ENCODE measurements at places on chromosomes 5 and 9.

GRCh38 chr9:129962889-129963703 lies 79.9 kb downstream of the FNBP1 start:
- peak; percentile 72 for DNase-seq

DNA sequence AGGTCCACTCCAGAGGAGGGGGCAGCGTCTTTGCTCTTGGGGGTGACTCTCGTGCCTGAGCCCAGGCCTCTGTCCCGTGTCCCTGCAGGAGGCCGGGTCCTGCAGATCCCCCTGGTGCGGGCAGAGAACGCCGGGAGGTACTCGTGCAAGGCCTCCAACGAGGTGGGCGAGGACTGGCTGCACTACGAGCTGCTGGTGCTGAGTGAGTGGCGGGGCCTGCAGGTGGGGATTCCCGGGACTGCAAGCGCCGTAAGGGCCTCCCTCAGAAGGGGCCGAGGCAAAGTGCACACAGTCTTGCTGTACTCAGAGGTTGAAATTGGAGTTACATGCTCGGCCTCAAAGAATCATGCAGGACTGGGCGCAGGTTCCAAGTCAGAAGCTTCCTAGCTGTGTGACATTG lies 62.7 kb upstream of the ASS1 start:
- no peak for DNase-seq

DNA sequence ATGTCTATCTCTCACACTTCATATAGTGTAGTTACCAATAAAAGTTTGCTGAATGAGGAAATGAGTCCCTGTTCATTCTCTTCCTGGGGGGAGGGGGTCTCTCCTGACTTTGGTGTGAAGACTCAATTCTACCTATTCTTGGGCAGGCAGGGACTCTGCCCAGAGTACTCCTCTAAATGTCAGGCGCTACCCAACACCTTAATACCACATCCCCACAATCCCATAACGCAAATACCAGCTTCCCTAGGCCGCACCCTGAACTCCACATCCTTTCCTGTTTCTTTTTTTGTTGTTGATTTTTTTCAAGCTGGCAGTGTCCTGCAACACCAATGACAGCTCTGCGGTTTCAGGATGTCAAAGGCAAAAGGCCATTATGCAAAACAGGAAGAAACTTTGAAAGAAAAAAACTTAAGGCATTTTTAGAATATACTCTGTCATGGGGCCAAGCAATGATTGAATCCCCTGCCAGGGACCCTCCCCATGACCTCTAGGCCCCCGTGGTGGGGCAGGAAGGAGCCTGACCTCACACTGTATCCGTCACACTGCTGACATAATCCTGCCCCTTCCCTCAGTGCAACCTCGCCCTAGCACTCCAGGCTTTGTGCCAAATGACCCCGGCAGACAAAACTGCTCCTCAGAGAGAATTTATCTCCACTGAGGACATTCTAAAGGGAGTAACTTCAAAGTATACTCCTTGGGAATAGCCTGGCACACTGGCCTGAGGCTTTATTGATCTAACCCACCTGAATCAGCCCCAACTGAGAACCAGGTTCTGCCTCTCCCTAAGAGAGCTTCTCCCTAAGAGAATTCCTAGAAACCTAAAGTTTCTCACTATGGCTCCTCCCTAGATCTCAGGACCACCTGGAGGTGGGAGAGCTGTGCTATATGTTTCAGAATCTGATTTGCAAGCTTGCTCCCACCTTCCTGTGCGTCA lies 8.0 kb downstream of the B4GALT1 start:
- peak; percentile 71 for DNase-seq

DNA sequence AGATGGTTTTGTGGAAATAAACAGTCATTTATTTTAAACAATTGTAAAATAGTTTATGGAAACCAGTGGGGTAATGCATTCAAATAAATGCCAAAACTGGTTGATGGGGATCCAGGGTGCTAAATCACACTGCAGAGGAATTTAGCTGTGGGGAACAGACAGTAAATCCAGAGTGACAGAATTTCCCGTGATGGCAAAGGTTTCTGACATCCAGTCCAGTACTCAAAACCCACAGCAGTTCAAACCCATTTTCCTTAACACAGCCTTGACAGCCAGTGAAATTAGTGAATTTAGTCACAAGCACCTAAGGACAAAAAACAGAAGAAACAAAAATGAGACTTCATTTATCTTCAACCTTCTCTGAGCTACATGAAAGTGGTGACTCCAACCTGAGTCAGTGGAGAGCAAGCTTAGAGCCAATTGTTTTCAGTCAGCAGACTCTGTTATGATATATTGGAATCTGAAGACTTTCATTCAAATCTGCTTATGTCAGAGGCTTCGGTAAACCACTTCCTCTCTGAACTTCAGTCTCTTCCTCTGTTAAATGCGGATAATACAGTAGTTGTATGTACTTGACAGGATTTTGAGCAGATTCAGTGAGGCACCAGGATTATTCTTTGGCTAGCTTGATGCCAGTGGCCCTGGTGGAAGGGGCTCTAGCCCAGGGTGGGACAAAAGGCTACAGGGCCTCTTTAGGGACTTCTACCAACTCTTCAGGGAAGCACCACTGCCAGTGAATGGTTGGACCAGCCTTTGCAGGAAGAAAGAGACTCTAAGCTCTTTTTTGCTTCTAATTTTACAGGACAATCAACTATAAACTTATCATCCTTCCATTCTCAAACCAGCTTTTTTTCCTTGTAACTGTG lies 185.3 kb downstream of the MAPKAP1 start:
- peak; percentile 93 for DNase-seq

- DNase-seq = no peak
Observed at GRCh38 chr5:14730881-14731280, 66.4 kb downstream of the OTULIN start.

DNA sequence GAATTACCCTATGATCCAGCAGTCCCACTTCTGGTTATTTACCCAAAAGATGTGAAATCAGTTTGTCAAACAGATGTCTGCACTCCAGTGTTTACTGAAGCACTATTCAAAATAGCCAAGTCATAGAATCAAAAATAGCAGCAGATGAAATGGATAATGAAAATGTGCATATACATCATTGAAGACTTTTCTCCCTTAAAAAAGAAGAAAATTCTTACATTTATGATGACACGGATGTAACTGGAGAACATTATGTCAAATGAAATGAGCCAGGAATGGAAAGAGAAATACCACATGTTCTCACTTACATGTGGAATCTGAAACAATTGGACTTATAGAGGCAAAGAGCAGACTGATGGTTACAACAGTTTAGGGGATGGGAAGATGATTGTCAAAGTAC lies 21.5 kb upstream of the PLEKHG4B start:
- DNase-seq = no peak

DNA sequence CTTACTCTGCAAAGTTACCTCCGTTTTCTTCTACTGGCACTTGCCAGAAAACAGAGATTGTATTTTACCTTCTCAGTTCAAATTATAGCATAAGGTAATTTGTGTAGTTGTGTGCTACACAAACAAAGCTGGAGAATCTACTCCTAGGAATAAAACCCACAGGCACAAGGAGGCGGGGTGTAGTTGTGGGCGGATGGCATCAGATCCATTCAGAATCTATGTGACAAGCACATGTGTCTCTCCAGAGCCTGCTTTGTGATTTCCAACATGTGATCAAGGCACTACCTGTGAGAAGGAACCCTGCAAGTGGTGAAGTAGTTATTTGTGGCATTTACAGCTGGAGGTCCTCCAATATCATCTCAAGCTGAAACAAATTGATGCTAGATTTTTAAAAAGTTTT lies 39.0 kb downstream of the GAS1 start:
- DNase-seq = no peak

GRCh38 chr9:34809504-34810186 lies 99.7 kb upstream of the CCL21 start:
- DNase-seq = no peak

DNA sequence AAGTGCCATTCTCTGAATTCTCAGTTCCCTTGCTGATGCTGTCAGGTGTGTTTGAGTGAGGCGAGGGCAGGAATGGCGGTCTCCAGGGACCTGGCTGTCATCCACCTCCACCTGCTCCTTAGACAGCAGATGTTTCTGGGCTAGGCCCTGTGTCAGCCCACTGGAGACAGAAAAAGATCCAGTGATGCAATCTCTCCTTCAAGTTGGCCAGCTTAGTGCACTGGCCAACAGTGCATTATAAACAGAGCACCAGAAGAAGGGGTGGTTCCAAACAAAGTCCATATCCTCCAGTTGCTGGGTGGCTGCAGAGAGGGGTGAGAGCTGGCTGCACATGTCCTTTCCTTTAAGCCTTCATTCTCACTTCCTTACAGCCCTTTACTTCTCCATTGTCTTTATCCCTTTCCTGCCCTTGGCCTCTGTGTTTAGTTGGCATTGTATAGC lies 26.5 kb downstream of the NANS start:
- no peak for DNase-seq

DNA sequence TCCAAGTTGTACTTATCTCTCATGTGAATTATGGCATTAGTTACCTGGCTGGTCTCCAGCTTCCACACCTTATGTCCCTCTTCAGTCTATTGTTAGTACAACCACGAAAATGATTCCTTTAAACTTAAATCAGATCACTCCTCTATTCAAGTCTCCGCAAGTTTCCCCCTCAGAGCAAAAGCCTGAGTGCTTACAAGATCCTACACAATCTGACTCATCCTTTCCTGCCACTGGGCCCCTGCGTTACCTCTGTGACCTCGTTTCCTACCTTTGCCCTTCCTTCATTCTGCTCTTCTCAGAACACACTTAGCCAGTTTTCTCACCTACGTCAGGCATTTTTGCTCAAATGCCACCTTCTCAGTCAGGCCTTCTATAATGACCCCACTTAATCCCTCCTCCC lies 45.1 kb upstream of the GLIS3 start:
- no peak for DNase-seq

DNA sequence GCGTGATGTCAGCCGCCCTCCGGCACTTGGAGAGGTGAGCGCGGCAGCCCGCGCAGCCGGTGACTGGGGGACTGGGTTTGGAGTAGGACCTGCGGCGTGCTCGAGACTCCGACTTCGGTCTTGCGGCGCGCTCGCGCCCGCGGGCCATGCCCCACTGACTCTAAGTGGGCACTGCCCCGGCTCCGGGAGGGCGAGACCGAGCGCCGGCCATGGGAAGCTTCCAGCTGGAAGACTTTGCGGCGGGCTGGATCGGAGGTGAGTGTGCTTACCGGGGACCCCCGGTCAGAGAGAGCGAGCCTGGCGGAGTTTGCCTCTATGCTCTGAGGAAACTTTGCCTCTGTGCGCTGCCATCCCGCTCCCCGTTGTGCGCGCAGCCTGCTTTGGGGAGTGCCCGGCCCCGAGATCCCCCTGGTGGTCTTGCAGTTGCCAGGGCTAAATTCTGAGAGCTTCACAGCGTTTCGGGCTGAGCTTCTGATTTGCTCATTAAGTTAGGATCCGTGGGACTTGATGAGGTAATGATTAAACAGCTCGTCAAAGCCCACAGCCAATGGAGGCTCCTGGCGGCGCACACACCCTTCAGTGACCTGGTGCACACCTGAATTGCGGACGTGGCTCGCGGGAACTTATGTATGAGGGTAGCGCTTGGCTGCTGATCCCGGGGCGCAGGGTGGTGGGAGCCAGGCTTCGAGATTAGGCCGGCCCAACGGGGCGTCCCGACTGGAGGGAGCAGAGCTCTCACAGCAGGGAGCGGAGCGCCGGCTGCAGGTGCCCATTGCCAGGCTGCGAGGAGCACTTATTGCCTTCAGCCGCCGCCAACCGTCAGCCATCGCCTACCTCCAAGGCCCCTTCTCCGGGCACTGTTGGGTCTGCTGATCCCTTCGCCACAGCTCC lies at the start of gene SLC25A48:
Gene SLC25A48 (plus strand): TSS at position 25 of the 891 bp plus-strand sequence. CDS start 185 bp downstream, at position 210.
- no peak for DNase-seq

- no peak for DNase-seq
Observed at GRCh38 chr5:156819967-156820581, 30.0 kb upstream of the PPP1R2B start.

DNA sequence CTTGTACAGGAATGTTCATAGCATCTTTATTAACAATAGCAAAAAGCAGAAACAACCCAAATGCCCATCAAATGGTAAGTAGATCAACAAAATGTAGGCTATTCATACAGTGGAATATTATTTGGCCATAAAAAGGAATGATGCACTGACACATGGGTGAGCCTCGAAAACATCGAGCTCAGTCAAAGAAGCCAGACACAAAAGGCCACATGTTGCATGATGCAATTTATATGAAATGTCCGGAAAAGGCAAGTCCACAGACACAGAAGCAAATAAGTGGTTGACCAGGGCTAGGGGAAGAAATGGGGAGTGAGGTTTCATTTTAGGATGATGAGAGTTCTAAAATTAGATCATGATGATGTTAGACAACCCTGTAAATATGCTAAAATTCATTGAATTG lies 16.5 kb upstream of the SLC2A8 start:
- DNase-seq = no peak

DNA sequence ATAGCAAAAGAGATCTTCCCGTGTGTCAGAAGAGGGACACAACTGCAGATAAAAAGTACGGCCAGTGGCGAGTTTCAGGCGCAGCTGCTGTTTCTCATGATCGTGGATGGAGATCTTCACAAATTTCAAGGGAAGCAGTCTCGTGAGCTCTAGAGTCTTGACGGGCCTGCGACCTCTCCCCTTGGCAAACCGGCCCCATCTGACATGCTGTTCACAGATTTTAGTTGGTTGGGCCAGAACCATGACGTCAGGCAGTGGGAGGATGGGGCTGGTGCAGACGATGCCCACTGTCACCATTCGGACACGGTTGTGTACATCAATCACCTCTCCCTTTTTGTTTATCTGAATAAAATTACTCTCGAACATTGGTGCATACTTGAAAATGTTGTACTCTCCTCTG lies 396 bp downstream of the GARIN3 start:
- DNase-seq = no peak

DNA sequence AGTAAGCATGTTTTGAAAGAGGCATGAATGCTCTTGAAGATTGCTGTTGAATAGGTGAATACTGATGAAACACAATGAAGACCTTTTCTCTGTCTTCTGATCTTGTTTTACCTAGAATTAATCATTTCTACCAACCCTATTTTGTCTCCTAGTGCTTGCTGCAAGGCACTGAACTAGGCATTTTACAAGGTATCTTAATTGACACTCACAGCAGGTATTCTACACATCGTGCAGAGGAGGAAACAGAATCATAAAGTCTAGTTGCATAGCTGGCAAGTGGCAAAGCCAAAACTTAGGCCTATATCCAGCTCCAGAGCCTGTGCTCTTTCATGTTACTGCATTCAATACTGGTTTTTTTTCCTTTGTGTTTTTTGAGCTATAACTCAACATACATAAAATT lies 50.7 kb downstream of the CTNNA1 start:
- DNase-seq = no peak

GRCh38 chr9:19934301-19934871 lies 145.5 kb upstream of the SLC24A2 start:
- DNase-seq = peak; percentile 68

GRCh38 chr9:95807326-95807947 lies 68.1 kb upstream of the ERCC6L2 start:
- peak; percentile 61 for DNase-seq

- no peak for DNase-seq
Observed at GRCh38 chr5:154513669-154514084, 35.6 kb upstream of the HAND1 start.

- DNase-seq = no peak
Observed at GRCh38 chr5:136992796-136993489, 506.2 kb downstream of the SPOCK1 start.

GRCh38 chr5:134026521-134027287 lies 21.9 kb upstream of the VDAC1 start:
- peak; percentile 72 for DNase-seq
